ENCODE measurements at places on chromosomes 13 and 19. TPM values are rescaled to one million over a fixed set of nuclear protein-coding genes. Genes with fewer than 3 reads are reported as not detected.

Gene RNF17
- total RNA-seq, result 2.2 TPM

Gene CCNA1
- total RNA-seq, result 6.9 TPM

Gene SIGLEC7
- not detected for total RNA-seq

Gene EVI5L
- total RNA-seq, result 57.0 TPM

Gene DNAAF3
- total RNA-seq, result 0.94 TPM

Gene PTGIR
- total RNA-seq, result not detected

Gene LRG1
- 0.63 TPM for total RNA-seq

Gene CIRBP
- total RNA-seq, result 380 TPM

Gene NECTIN2
- total RNA-seq, result 23.8 TPM

Gene F10
- total RNA-seq, result not detected

Gene OR7C1
- total RNA-seq, result not detected

Gene IGFL3
- not detected for total RNA-seq

Gene SPACA6
- 11.3 TPM for total RNA-seq

Gene KIR3DL2
- not detected for total RNA-seq

Gene RASGRP4
- total RNA-seq, result not detected

Gene METTL21C
- not detected for total RNA-seq

Gene DCT
- 0.63 TPM for total RNA-seq

Gene SLC25A41
- 0.63 TPM for total RNA-seq

Gene DNAJB1
- total RNA-seq, result 28.8 TPM

Gene ZNF90
- total RNA-seq, result 7.5 TPM

Gene SPATA13
- 31.0 TPM for total RNA-seq

Gene ACP7
- not detected for total RNA-seq

Gene SHISA7
- total RNA-seq, result 8.5 TPM

Gene KASH5
- not detected for total RNA-seq

Gene ZNF548
- 68.2 TPM for total RNA-seq

Gene A1BG
- total RNA-seq, result 4.1 TPM

Gene GGACT
- 0.31 TPM for total RNA-seq

Gene FAM124A
- total RNA-seq, result 23.2 TPM

Gene TRPC4
- 30.0 TPM for total RNA-seq

Gene ONECUT3
- not detected for total RNA-seq

Gene POU2F2
- 12.2 TPM for total RNA-seq

Gene ANKLE1
- total RNA-seq, result 1.3 TPM

Gene ZNF582
- total RNA-seq, result 8.8 TPM

Gene GSX1
- not detected for total RNA-seq

Gene FSD1
- total RNA-seq, result 53.2 TPM

Gene ZNF738
- 51.3 TPM for total RNA-seq

Gene TIMM13
- 17.2 TPM for total RNA-seq
